D721Med (cell line): ENCODE measurements at places on chromosomes 16 and 17.

DNA sequence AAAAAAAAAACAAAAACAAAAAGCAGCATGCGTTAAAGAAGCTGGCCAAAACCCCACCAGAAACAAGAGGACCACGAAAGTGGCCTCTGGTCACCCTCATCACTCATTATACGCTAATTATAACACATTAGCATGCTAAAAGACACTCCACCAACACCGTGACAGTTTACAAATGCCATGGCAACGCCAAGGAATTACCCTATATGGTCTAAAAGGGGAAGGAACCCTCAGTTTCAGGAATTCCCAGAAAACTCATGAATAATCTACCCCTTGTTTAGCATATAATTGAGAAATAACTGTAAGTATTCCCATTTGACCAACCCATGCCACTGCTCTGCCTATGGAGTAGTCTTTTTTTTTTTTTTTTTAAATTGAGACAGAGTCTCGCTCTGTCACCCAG, 77.6 kb downstream of the EMP2 start:
- DNase-seq, result no peak

- DNase-seq, result no peak
Measured at GRCh38 chr17:13989138-13989537, 80.2 kb upstream of the COX10 start.

DNA sequence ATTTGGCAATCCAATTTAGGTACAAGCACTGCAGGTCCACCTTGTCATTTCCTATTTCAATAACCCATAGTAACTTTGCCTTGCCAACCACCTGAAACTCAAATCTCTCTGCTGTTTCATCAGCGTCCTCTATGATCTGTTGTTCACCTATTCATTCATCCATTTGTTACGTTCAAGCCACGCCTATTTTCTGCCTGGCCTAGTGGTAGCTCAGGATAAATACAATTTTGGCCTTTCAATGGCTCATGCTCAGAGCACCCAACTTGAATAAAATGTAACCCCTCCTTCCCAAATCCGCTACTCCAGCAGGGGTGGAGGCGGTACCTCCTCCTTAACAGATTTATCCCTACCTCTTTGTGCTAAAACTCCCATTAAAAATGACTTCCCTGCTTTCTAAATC, 3.6 kb upstream of the FBXO47 start:
- DNase-seq, result no peak

- DNase-seq, result no peak
Measured at GRCh38 chr16:4474192-4474961, at the start of gene NMRAL1. NMRAL1 (minus strand) TSS chr16:4474625; CDS start chr16:4474132, 493 bp downstream.

- no peak for DNase-seq
Measured at GRCh38 chr17:57289613-57290012, 33.3 kb downstream of the MSI2 start.

- DNase-seq, result no peak
Measured at GRCh38 chr16:49022351-49022963, 259.2 kb downstream of the CBLN1 start.

DNA sequence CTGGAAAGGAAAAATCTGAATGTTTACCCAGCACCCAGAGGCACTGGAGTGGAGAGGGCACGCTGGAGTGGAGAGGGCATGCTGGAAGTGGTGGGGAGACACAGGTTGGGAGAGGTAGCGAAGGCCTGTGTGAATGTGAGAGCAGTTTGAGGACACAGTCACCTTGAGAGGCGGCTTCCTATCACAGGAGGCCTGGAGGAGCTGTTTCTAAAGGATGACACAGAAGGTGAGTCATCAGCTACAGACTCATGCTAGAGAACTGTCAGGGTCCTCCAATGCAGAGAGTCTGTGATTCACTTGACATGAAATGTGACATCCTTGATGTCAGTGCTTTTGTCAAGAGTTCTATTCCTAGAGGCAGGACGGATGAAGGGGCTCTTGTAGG, 13.8 kb downstream of the CTRL start:
- DNase-seq, result no peak

- no peak for DNase-seq
Measured at GRCh38 chr17:72514321-72514861, 393.6 kb downstream of the SOX9 start.

DNA sequence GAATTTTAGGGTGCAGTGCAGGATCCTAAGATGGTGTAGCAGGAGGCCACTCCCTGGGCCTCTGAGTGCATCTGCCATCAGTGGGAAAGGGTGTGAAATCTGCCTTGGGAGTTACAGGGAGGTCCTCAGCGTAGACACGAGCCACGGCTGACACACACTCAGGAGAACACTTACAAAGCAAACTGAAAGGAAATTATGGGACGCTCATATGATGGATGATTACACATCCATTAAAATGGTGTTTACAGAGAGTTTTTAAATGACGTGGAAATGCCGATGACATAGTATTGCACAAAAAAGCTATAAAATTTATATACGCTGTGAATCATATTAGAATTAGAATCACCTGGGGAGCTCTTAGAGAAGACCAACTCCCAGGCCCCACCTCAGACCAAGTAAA, 175.2 kb downstream of the CCDC182 start:
- no peak for DNase-seq

DNA sequence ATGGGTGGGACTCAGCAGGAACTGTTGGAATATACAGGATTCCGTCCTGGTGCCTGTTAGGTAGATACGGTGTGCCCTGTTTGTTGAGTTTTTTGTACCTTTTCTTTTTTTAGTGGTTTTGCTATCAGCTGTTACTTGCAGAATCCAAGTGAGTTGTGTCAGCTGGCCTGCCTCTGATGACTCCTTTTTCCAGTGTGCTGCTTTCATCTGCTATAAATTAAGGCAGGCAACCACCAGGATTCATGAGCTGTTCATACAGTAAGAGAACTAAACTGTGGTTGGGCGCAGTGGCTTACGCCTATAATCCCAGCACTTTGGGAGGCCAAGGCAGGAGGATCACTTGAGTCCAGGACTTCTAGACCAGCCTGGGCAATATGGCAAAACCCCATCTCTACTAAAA, 79.9 kb downstream of the WNT3 start:
- no peak for DNase-seq

DNA sequence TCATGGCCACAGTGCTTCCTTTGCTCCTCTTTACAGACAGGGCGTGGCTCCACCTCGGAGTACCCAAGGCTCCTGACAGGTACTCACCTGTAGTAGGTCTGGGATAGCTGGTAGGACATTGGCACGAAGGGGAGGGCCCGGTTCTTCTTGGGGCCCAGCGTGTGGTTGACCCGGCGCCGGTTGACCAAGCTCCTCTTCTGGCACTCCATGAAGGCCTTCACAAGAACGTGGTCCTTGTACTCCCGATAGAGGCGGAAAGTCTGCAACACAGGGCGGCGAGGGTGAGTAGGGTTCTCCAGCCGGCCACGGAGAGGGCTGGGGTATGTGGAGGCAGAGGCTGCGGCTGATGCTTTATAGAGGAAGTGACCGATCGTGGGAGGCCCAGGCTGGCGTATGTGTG, 69.7 kb downstream of the IL21R start:
- DNase-seq, result no peak

DNA sequence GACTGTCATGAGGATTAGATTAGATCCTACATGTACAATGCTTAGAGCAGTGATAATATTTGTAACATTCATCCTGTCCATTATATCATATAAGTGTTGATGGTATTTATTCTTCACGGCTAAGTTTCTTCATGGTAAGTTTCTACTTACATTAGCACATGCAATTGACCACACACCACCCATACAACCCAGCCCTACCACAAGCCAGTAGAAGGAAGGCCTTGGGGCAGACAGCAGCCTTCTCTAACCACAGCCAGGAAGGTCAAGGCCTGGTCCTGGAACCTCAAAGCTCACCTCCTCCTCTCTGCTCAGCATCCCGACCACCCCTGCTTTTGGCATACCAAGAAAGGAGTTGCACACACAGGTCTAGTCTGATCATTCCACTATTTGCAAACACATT, 245.2 kb upstream of the SDK2 start:
- no peak for DNase-seq

GRCh38 chr17:46124695-46125592, 68.3 kb downstream of the KANSL1 start:
- no peak for DNase-seq

DNA sequence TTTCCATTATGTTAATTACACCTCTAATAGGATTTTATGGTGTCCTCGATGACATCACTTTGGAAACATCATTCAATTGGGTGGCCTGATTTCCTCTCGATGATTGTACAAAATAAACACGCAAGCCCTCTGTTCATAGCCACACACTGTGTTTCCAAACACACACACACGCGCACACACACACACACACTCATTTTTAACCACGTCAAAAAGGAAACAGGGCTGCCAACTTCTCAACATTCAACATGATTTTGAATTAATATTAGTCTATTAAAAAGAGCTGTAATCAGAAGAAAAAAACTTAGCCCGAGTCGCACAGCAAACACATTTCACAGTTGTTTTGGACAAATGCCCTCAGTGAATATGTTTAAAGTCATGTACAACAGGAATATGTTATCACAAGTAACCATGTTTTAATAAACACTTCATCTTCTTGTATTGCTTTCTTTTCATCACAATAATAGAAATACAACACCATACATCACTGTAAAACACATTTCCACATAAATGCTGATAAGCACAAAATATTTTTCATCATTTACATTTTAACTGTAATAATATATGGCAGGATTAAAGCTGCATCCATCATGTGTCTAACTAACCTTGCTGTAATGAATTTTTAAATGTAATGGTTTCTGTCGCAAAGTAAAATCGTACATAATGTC, 219.1 kb upstream of the IRX3 start:
- DNase-seq, result no peak

DNA sequence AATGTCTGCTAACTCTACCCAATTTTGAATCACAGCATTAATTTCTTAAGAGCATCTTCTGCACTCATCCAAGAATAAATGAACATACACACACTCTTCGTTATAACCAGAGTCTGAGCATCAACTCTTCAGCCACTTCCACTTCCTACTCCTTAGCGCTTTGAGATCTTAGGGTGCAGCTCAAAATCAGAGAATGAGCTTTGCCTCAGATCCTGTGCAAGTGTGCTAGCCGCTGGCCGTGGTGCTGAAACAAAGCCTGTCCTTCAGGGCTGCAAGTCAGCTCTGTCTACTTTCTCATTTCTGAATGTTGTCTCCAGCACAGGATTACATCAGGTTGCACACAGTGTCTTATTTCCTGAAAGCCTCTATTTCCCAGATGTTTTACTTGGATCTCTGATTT, 165.4 kb downstream of the AIPL1 start:
- no peak for DNase-seq

DNA sequence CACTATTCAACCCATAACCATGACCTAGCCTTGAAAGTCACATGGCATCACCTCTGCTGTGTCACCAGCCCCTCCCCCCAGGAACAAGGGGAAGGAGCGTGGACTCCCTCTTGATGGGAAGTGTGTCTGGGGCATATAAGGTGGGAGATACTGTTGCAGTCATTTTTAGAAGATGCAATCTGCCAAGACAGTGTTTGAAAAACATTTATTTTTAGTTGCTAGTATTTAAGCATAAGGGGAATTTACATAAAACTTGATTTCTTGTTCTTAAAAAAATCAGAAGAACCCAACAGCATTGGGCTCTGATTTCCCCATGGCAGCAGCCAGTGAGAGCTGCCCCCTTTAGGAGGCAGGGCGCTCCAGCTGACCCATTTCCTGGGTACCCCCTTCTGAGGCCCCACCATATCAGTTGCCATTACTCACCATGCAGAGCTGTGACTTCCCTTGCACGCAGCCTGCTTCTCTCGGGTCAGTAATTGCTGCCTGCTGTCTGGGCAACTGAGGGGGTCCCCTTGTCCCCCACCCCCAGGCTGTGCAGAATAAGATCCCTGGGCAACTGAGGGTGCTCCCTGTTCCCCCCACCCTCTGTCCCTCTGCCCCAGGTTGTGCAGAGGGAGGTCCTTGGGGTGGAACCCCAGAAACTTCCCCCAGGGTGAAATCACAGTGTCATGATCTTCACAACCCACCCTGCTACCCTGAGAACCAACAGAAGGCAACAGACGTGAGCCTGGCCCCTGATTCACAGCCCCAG, 11.8 kb upstream of the CDC42EP4 start:
- DNase-seq, result no peak

DNA sequence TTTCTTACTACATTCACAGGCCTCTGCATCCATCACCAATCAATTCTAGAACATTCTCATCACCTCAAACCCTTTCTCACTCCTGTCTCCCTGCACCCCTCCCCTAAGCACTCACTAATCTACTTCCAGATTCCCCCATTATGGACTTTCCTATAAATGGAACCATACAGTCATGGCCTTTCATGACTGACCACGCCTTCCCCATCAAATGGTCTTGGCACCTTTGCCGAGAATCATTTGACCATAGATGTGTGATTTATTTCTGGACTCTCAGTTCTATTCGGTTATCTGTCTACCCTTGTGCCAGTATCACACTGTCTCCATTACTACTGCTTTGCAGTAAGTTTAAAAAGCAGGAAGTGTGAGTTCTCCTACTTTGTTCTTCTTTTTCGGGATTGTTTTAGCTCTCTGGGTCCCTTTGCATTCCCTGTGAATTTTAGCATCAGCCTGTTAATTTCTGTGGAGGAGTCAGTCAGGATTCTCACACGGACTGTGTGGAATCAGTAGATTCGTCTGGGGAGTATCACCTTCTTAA, 27.5 kb downstream of the GTF3C1 start:
- DNase-seq, result no peak

- DNase-seq, result no peak
Measured at GRCh38 chr16:87311387-87311786, 5.8 kb downstream of the C16orf95 start.

- no peak for DNase-seq
Measured at GRCh38 chr16:55906123-55906522, 30.9 kb upstream of the CES5A start.

DNA sequence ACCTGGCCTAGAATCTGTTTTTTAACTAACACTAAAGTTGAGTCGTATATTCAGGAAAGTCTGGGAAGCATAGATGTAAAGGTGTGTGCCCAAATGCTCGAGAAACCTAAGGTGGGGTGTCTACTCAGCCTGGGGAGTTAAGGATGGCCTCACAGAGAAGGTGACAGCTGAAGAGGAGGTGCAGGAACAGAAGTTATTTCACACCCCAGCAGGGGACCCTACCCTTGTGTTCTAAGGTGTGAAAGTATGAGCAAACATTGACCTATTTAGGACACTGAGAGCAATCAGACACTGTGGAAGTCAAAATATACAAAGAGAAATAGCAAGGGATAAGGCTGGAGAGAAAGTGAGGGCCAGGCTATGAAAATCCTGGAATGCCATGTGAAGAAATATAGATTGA, 49.0 kb upstream of the DHX40 start:
- DNase-seq, result no peak

DNA sequence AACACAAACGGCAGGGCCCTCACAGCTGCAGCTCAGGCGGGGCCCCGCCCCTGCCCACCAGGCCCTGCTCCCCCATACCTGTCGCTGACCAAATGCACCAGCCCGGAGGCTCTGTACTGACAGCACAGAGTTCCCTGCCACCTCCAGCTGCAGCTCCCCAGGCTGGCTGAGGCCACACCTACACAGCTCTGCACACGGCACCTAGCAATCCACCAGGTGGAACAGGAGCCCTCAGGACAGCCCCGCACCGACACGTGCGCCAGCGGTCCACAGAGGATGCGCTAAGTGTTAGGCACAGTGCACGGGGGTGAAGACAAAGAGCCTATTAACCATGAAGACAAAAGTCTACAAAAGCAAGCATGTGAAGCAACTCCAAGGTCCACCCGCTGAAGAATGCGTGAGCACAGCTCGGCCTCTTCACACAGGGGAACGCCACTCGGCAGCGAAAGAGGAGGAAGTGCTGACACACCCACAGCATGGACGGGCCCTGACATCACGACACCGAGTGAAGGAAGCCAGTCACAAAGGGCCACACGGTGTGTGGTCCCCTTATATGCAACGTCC, 5.4 kb downstream of the ZCCHC14 start:
- DNase-seq, result no peak

- no peak for DNase-seq
Measured at GRCh38 chr17:55265311-55266021, 706 bp downstream of the HLF start.
